ENCODE measurements at places on chromosomes 2 and 18.

DNA sequence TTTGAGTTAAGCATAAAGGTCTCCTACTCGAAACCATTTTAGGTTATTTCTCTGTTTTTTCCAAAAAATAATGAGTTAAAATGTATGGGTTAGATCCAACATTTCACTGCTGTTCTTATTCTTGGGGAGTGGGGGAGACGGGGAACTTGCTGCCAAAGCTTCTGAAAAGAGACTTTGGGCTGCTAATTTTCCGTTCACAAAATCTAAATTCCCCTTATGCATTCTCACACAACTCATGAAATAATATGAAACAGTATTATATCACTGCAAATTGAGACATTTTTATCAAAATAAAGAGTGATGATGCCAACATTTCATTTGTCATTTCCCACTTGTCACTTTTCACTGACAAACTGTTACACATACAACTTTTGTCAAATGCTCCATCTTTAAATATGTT is 7.8 kb downstream of the SATB2 start:
- no peak for DNase-seq

DNA sequence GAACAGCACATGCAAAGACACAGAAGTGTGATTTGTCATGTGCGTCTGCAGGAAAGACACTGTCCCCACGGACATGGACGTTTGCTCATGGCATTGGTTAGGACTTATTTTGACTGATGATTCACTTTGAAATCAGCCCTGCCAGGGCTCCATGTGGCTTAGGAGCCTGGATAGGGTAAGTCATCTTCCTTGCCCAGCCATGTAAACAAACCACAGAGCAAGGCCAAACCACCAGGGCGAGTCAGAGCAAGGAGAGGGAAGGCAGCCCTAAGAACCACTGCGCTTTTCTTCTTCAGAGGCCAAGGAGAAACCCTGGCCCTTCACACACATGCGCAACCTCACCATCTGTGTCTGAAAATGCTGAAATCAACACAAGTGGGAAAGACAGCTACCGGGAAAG is 88.8 kb downstream of the GFPT1 start:
- DNase-seq = no peak

DNA sequence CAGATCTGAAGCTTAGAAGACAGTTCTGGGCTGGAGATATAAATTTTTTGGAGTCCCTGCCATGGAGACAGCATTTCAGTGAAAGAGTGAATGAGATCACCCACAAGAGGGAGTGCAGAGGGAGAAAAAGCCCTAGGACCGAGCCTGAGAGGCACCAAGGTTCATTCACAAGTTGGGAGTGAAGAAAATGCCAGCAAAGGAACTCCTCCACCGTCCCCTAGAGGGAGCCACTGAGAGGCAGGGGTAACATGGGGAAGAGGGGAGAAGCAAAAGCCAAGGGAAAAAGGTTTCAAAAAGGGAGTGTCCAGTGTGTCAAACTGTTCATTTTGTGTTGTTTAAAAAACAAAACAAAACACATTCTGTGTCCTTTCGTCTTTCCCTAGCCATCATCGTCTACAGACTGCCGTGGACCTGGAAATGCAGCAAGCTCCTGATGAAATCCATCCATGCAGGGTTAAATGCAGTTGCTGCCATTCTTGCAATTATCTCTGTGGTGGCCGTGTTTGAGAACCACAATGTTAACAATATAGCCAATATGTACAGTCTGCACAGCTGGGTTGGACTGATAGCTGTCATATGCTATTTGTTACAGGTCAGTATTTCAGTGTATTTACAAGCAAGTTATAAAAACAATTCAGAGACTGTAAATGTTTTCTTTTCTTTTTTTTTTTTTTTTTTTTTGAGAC is 19.1 kb downstream of the CYBRD1 start:
- DNase-seq = no peak

GRCh38 chr18:45277908-45278307 is 337.4 kb upstream of the SLC14A2 start:
- DNase-seq = no peak

GRCh38 chr2:178177066-178177679 is 17.1 kb upstream of the OSBPL6 start:
- DNase-seq = no peak

DNA sequence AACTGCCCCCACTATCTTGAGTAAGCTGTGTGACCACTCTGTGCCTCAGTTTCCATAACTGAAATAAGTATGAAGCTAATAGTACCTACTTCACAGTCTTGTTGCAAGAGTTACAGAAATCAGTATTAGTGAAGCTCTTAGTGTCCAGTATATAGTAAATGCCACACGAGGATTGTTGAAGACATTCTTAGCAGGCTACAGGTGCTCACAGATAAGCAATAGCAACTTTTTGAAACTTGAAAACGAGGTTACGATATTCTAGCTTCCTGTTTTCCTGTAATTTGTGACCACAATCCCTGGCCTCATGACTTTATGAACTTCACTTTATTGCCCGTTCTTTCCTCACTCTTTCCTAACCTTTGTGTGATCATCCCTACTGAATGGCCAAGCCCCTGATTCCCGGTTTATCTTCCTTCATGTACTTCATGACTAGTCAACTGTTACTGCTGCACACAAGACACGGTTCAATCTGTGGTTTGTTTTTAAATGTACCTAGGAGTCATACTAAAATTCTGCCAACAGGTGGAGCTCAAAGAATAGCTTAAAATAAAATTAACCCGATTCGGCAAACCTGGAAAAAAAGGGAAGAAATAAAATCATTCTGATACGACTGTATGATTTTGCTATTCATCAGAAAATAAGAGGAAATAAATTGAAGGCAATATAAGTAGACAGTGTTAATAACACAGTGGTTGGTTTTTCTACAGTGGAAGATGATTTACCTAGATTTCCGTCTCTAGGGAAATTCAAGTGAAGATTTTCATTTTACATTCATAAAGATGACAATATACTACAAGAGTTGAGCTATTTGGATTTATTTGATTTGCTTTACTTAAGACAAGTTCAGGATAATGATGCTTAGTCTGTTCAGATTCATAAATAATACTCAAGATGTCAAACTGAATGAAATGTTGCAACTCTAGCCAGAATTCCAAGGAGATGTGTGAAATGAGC is 38.1 kb upstream of the STAT1 start:
- no peak for DNase-seq

GRCh38 chr2:16154501-16155280 is 214.3 kb downstream of the MYCN start:
- no peak for DNase-seq

- no peak for DNase-seq
Measured at GRCh38 chr2:103402944-103403343, 641.1 kb downstream of the TMEM182 start.

DNA sequence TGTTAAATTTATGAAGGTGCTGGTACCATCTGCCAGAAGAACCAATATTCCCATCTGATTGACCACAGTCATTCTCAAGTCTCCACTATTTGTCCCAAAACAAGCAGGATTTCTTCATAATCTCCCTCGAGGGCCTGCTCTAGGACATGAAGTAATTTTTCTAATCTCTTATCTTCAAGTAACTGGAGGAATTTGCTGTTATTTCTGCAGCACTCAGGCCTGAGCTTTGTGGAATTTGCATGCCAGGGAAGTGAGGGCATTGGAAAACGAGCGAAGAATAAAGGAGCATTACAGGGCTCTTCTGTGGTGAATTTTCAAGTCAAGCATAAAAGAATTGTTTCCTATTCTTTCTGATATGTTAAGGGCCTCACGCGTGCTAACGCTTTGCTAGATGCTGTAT is 161.2 kb upstream of the EPAS1 start:
- no peak for DNase-seq

DNA sequence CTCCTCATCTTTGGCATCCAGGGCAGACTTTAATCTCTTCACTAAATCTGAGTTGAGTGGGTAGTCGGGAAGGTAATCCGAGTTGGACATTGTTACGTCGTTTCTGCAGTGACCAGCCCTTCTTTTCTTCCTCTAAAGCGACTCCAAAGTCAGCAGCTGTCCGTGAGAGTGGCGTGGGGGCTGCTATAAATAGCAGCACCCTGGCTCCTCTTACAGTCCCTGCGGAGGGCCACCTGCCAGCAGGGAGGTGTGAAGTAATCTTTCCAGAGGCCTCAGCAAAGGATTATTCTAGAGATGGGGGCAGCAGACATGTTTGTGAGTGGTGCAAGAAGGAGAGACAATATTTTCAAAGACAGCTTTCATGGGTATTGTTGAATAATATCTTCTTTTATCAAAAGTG is at the start of gene ASB18:
Gene ASB18, minus strand, starts transcription at position 151 of the 400 bp plus-strand sequence. Its CDS starts 61 bp downstream, at position 90.
- no peak for DNase-seq

DNA sequence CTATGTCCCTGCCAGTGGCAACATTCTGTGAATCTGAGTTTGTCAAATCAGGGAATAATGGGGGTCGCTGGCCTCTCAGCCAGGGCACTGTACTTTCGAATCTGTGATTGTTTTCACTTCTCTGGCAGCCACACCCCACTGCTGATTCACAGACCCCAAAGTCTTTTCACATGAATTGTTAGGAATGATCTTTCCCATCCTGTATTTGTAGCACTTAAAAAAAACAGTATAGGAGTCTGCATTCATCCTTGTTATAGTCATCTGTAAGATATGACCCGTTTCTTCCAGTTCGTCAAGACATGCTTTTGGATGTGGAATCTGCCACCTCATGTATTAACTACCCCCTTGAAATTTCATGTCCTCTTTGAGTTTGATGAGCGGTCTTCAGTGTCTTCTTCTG is 928 bp downstream of the NAGK start:
- DNase-seq = no peak

GRCh38 chr18:9665314-9665713 is 42.8 kb upstream of the RAB31 start:
- no peak for DNase-seq

DNA sequence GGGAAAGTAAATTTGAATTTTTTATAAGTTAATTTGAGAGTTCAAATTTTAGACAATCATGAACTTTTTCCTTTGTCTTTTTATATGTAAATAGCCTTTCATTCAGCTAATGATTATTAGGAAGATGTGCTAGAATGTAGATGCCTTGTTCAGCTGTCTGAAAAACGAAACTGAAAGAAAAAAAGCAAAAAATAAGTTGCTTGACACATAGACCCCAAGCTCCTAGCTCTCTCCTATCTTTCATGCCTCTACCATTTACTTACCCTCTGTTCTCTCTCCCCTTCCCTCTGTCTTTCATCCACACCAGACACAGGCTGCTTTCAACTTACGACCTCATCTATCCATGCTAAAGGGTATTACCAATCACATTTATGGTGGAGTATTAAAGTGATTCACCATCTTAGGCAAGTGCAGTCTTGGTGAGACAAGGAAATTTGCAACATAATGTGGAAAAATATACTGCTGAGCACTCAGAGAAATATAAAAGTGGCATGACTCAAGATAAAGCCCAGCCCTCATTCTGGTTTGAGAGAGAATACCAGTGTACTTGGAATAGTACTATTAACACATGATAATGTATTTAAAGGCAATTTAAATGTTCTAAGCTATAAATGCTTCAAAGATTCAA is 425.6 kb downstream of the SUCLG1 start:
- DNase-seq = no peak

DNA sequence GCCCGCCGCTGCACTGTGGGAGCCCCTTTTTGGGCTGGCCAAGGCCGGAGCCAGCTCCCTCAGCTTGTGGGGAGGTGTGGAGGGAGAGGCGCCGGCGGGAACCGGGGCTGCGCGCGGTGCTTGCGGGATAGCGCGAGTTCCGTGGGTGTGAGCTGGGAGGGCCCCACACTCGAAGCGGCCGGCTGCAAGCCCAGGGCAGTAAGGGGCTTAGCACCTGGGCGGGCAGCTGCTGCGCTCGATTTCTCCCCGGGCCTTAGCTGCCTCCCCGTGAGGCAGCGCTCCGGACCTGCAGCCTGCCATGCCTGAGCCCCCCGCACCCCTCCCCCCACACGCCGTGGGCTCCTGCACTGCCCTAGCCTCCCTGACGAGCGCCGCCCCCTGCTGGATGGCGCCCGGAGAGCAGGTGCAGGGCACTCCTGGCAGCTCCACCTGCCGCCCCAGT is 124.4 kb downstream of the CCDC178 start:
- DNase-seq = no peak

- no peak for DNase-seq
Measured at GRCh38 chr2:239351687-239352086, 49.1 kb downstream of the HDAC4 start.

GRCh38 chr2:19611491-19612332 is 253.3 kb upstream of the OSR1 start:
- DNase-seq = no peak

- no peak for DNase-seq
Measured at GRCh38 chr2:220871909-220872308, 700.2 kb downstream of the EPHA4 start.

- DNase-seq = no peak
Measured at GRCh38 chr2:160741271-160741670, 247.7 kb upstream of the RBMS1 start.

GRCh38 chr2:769771-770170 is 92.6 kb upstream of the TMEM18 start:
- DNase-seq = no peak

- DNase-seq = no peak
Measured at GRCh38 chr2:216651351-216651881, 18.2 kb downstream of the IGFBP2 start.

GRCh38 chr2:160294339-160294803 is 94.3 kb upstream of the ITGB6 start:
- no peak for DNase-seq

DNA sequence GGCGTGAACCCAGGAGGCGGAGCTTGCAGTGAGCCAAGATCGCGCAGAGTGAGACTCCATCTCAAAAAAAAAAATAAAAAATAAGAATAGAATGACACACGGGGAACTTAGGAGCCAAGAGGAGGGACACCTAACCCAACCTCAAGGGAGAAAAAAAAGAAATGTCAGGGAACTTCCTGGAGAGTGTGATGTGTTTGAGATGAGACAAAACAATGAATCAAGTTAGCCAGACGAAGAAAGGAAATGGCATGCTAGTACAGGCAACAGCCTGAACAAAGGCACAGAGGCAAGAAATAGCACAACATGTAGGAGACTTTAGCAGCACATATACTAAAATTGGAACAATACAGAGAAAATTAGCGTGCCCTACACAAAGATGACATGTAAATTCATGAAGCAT is 36.7 kb upstream of the PAPOLG start:
- DNase-seq = no peak

DNA sequence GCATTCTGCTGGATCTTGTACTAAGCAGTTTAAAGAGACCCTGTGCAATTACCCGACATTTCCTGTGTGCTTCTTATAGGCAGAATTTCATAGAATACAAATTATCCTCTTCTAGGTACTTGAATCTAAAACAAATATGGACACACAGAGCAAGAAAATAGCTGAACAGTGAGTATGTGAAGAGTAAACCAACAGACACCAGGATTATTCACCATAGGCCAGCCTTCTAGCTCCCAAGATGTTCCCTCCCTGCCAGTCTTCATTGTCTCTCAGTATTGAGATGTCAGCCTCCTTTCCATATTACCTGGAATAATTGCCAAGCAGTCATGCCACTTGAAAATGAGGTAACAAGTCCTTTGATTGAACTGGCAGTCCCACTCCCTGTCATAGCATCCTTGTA is 187.1 kb downstream of the PTPRM start:
- DNase-seq = no peak

GRCh38 chr18:69830189-69830588 is 117.5 kb downstream of the CD226 start:
- DNase-seq = no peak

GRCh38 chr2:152740743-152741328 is 22.4 kb downstream of the ARL6IP6 start:
- no peak for DNase-seq

- DNase-seq = no peak
Measured at GRCh38 chr2:12881952-12882351, 165.2 kb downstream of the TRIB2 start.

GRCh38 chr2:41475959-41476358 is 571.9 kb upstream of the PKDCC start:
- DNase-seq = no peak
